Inflammatory macrophage treated with lipopolysaccharide for 4 hours (primary cell): ENCODE measurements at places on chromosomes 13 and 19.

DNA sequence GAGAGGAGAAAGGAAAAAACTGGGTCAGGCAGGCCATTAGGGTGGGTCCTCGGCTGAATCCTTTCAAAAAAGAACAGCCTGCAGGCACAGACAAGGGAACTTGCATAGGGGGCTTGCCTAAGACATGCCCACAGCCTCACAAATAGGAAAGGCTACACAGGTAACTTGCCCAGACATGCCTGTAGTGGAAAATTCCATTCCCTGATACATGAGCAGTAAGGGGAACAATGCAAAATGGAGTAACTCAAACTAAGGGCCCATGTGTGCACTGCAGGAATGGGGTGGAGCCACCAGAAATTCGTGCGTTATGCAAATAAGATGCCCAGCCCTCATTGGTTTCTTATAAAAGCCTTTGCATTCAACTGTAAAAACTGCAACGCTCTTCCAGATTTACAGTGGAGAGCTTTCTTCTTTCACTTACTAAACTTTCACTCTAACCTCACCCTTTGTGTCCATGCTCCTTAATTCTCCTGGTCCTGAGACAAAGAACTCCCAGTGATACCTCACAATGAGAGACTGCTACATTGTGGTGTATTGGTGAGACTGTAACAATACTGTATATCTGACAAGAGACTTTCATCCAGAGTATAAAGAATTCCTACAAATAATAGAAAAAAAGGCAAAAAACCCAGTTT, 59.5 kb upstream of the SLITRK1 start:
- no peak for DNase-seq

DNA sequence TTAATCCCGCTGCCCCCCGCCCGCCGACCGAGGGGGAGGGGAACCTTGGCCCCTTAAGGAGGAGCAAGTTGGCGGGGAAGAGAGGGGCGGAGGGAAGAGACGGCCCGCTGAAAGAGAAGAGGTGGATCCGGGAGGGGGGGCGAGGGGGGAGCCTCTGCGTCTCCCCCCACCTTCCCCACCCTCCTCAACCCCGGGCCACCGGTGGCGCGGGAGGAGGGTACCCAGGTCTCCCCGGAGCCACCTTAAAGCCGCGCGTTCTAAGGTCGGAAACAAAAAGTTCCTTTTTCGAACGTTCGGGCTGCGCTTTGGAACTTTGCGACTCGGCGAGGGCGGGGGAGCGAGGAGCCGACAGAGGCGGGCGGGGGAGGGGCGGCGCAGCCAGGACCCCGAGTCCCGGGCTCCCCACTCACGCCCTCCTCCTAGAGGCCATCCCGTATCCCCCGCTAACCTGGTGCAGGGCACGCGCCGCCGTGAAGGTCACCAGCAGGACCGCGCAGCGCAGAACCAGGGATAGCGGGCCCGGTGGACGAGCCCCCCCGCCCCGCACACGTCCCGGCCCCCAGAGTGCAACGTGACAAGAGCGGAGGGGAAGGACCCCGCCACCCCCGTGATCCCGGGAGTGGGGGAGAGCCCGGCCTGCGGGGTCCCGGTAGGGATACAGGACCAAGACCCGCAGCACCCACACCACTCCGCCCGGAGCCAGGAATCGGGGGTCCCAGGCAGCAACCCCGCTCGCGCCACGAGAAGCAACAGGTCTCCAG, 659 bp downstream of the ERF start:
- DNase-seq, result peak; percentile 74

GRCh38 chr19:3982701-3983541, 2.3 kb downstream of the EEF2 start:
- no peak for DNase-seq

DNA sequence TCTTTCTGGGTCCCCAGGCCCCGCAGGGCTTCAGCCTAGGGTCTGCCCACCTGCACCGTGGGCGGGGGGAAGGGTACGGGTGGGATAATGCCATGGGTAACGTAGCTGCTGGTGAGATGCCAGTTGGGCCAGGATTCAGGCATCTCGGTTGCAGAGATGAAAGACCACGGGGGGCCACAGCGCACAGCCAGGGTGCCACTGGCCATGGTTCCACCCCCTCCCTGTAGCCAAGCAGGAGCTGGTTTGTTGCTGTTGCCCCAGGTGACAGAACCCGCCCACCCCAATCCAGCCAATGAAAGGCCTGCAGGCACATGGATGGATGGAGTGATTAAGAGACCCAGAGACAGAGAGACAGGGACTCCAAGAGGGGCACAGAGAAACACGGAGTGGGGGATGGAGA, 1.0 kb upstream of the CGB7 start:
- no peak for DNase-seq

GRCh38 chr13:92767468-92767867, 459.1 kb upstream of the GPC6 start:
- DNase-seq, result no peak

DNA sequence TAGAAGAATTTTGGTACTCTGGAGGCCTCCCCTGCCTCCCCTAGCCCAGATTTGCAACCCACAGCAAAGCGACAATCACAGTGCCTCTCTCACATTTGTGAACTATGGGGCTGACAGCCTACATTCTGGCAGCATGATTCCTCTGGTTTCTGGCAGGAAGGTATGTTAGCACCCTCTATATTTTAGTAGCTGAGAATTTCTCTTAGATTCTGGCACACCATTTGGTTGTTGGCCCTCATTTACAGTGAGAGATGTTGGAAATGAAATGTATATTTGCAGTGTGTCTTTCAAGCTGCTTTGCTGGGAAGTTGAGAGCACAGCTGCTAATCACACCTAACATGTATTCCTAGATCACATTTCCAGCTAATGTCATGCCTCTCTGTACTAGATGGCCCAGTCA, 735.0 kb downstream of the FGF9 start:
- DNase-seq, result no peak

DNA sequence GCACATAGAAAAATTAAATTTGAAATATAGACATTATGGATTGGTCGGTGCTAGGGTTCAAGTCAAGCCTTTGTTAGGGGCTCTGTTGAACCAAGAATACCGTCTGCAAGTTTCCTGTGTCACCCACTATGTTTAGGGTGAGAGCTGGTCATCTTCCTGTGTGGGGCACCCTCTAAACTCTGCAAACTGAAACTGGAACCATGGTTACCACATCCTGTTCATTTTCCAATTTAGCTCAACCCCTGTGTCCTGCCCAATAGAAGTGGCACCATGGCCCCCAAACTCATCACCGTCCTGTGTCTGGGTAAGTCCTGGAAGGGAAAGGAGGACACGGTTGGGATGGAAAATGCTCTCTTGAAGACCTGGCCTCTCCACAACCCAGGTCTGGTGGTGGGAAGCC, 29.9 kb downstream of the LAIR2 start:
- peak; percentile 60 for DNase-seq

DNA sequence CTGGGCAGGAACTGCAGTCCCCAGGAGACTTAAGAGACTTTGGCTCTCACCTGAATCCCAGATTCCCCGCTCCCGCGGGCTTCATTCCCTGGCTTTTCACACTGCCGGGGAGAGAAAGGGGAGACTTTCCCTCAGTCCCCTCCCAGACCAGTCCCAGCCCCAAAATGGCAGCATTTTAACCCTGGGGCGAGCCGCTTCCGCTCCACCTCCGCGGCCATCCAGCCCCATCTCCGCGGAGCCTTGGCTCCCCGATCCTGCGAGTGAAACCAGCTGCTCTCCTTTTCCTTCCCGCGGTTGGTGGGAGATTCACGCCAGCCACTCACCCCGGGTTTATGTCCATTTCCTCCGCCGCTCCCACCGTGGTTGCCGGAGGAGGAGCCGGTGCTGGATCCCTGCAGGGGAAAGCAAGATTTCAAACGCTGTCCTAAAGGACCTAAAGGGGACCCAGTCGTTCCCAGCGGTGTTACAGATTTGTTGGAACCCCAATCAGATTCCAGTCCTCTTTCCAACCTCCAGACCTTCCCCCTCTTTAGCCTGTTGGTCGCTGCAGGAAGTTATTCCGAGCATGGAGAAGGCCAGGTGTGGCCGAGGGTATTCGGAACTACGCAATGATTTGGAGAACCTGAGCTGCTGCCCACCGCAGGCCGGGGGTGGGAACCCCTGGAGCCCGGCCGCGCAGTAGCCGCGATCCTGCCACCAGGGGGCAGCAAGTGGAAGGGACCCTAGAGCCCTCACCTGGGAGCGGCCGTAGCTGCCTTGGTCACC, 3.4 kb downstream of the DMKN start:
- DNase-seq, result peak; percentile 49

GRCh38 chr13:46881621-46882020, 15.2 kb downstream of the HTR2A start:
- DNase-seq, result no peak

DNA sequence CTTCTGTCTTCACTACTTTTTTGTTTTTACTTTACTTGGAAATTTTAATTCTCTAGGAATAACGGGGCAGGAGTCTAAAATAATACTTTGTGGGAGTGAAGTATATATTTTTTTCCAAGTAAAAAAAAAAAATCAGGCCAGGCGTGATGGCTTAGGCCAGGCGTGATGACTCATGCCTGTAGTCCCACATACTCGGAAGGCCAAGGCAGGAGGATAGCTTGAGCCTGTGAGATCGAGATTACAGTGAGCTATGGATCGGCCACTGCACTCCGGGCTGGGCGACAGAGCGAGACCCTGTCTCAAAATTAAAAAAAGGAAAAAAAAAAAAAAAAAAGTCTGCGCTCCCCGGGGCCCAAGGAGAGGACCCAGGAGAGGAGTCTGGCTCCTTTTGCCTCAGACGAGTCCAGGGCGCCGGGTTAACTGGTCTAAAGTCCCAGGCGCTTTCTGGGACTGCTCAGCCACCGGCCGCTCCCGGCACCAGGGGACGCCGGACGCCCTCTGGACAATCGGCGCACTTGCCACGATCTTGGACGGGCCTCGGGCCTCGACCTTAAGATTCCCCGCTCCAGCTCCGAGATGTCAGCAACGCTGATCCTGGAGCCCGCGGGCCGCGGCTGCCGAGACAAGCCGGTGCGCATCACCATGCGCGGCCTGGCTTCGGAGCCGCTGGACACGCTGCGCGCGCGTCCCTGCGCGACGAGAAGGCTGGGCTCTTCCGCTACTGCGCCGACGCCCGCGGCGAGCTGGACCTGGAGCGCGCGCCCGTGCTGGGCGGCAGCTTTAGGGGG, 2.7 kb upstream of the ZFP82 start:
- DNase-seq, result peak; percentile 1
